ENCODE measurements at places on chromosomes 6 and 20. TPM values are rescaled to one million over a fixed set of nuclear protein-coding genes. Genes with fewer than 3 reads are reported as not detected.

DNA sequence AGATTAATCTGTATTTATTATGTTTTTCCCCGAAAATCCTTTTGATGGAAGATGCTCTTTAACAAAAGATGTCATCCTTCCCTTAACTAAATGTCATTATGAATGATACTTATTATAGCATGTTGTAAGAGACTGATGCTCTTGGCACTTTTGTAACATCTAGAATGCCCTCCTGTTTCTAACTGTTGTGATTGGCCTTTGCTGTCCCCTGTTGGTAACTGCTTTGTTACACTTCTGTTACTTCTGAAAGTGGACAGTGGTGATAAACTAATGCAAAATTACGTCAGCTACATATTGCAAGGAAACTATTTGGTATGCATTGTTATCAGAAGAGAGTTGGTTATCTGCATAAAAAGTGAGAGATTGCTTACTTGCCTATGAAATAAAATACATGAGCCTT lies 5.8 kb downstream of the TTK start:
- DNase-seq, result no peak

DNA sequence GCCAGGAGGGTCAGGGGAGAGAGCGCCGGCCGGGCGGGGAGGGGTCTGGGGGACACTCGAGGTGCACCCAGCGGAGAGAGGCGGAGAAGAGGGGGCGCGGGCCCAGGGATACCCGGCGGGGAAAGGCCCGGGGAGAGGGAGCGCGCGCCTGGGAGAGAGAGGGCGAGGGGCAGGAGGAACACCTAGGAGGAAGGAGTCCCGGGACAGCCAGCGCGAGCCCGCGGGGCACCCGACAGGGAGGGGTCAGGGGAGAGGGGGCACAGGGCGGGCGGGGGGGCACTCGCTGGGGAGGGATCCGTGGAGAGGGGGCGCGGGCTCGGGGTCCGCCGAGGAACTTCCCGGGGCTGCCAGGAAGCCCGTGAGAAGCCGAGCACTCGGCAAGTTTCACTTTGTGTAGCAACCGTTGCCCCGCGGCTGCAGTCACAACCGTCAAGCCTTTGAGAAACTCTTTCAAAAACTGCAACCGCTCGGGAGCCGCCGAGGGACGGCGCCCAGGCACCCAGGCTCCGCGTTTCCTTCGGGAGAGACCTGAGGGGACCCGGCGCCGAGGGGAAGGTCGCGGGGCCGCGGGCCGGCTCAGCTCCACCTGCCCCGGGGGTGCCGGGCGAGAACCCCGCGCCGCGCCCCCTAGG lies 471 bp downstream of the EZR start:
- DNase-seq, result peak; percentile 72

DNA sequence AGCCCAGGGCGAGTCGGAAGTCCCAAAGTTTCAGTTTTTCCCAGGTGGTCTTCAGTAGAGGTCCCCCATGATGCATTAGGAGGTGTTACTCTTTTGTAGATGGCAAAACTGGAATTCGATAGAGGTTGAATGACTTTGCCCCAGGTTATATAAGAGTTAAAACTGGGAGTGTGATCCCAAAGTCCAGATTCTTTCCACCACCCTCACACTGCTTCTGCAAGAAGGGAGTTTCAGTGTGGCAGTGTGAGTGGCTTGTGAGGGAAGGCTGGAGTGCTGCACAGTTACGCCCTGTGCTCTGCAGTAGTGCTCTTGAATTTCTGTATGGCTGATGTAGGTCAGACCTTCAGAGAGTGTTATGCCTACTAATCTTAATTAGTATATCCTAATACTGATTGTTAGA lies 29.8 kb downstream of the NDUFAF5 start:
- no peak for DNase-seq

- no peak for DNase-seq
These were observed 94.4 kb downstream of the SAMD3 start for GRCh38 chr6:130128326-130128725.

- no peak for DNase-seq
These were observed 48.2 kb downstream of the RBM38 start for GRCh38 chr20:57439432-57439831.

GRCh38 chr20:40930561-40930960 lies 98.1 kb upstream of the TOP1 start:
- no peak for DNase-seq

DNA sequence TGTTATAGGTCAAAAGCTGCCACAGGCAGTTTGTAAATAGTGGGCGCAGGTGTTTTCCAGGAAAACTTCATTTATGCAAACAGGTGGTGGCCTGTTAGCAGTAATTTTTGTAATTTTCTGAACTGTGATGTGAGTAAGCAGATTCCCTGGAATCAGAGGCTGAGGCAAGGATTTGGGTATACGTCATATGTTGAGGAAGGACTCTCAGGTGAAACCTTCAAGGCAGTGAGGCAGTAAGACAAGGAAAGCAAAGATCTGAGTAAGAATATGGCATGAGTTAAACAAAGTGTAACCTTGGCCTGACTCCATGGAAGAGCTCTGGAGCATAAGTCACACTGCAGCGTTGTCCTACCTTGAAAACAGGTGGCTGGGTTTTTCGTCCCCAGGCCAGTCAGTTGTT lies 291.1 kb upstream of the BTBD3 start:
- DNase-seq, result no peak

GRM4 gene
- 0.06 TPM for total RNA-seq

ADGRF4 gene
- total RNA-seq, result not detected

Data from SJCRH30 (cell line).